ENCODE measurements at places on chromosomes 5 and 9.

DNA sequence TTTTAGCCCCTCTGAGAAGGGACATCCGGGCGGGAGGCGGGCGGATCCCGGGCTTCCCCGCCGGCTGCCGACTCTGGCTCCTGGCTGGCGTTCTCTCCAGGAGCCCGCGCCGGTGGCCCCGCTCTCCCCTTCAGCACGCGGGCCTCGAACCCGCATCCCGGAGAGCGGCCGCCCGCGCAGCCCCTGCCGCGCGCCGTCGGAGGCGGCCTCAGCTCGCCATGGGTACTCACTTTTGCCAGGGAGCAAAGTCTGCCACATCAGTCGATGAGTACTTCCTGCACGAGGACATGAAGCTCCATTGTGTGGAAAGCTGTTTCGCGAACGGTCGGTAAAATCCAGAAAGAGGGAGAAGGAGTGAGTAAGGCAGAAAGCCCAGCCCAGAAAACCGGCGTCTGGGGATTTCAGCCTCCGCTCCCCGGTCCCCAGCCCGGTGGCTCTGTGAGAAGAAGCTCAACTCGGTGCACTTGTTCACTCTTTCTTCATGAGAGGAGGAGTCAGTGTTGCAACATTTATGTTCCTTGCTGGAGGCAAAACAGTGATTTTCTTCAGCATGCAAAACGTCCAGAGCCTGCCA, at the start of gene PRLR:
Gene PRLR, minus strand, starts transcription at position 450 of the 574 bp plus-strand sequence. CDS start 140,867 bp downstream, outside the sequence.
- no peak for DNase-seq

DNA sequence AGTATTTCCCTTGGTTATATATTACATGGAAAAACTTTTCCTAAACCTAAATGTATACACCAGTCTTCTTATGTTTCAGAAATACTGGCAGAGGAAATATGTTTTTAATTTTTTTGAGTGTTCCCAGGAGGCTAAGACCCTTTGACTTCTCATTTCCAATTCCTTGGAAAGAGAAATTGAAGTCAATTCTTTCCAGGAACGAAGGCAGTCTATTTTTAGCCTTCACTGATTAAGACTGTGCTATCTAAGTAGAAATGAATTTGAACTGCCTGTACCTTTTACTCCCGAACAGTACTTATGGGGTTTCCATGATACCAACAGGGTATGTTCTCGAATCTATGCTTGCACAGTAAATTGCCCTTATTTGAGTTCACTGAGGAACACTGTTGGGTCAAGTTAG, 340.3 kb upstream of the CD180 start:
- DNase-seq, result no peak

DNA sequence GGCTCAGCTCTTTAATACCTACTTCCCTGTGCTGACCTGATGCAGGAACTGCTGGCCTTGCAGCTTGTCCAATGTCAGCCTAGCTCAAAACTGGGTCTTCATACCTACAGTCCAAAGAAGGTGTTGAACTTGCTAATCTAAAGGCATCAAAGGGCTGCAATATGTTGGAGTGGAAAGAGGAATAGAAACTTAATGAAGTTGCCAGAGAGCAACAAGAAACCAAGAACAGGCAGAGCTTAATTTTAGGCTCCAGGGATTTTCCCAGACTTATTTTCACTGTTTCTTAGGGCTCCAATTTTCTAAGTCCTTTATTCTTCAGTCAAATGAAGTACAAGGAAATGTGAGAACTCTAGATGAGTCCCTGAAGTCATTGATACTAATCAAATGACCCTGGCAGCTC, 17.6 kb upstream of the ERCC6L2 start:
- DNase-seq, result no peak

DNA sequence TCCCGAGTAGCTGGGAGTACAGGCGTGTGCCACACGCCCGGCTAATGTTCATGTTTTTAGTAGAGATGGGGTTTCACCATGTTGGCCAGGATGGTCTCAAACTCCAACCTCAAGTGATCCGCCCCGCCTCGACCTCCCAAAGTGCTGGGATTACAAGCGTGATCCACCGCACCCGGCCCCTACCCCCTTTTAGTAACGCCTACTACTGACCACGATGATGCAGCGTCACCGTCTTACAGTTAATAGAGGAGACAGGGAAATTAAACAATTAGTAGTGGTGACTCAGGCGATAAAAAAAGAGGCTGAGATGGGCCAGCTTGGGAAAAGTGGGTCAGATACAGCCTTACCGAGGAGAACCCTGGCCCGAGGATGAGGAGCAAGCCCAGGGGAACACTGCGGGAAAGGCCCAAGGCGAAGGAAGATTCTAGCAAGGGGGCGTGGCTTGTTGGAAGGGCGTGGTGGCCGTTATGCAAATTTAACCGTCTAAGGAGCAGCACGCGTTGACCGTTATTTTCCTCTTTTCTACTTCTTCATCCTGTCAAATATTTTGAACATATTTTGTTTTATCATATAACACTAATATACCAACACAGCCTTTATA, 1.6 kb upstream of the SETX start:
- no peak for DNase-seq

- DNase-seq, result no peak
Observed at GRCh38 chr5:163005949-163006348, 431.4 kb upstream of the CCNG1 start.

- DNase-seq, result no peak
Observed at GRCh38 chr9:86488794-86489193, 134.6 kb upstream of the TUT7 start.

- no peak for DNase-seq
Observed at GRCh38 chr9:114404531-114404930, 16.7 kb upstream of the AKNA start.

- no peak for DNase-seq
Observed at GRCh38 chr9:112629671-112630485, 88.0 kb downstream of the INIP start.

- DNase-seq, result no peak
Observed at GRCh38 chr9:100222674-100223073, 123.6 kb downstream of the INVS start.

GRCh38 chr5:113125371-113125770, 148.8 kb downstream of the DCP2 start:
- DNase-seq, result no peak

- DNase-seq, result no peak
Observed at GRCh38 chr9:136857581-136858412, 5.7 kb downstream of the MAMDC4 start.

DNA sequence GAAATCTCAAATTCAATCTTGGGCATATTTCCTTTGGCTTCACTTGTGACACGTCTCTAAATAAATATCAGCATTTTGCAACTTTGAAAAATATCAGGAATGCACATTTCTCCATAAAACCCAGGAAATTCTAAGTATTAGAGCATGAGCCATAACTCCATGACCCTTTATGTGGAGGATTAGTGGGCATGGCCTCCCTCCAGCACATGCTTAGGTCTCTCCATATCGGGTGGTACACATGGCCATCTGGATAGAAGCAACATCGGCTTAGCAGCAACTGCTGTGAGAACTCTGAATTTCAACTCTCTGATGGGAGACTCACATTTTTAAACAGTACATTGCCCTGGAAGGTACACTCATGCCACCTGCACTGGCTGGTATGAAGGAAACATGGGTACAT, 73.7 kb upstream of the EGFLAM start:
- no peak for DNase-seq

- no peak for DNase-seq
Observed at GRCh38 chr9:136100700-136101614, 5.9 kb upstream of the NACC2 start.

- DNase-seq, result no peak
Observed at GRCh38 chr9:89349607-89350006, 31.3 kb downstream of the SECISBP2 start.

- DNase-seq, result no peak
Observed at GRCh38 chr5:1784197-1785050, 15.2 kb downstream of the MRPL36 start.

GRCh38 chr5:14153071-14153864, 10.1 kb downstream of the TRIO start:
- no peak for DNase-seq

DNA sequence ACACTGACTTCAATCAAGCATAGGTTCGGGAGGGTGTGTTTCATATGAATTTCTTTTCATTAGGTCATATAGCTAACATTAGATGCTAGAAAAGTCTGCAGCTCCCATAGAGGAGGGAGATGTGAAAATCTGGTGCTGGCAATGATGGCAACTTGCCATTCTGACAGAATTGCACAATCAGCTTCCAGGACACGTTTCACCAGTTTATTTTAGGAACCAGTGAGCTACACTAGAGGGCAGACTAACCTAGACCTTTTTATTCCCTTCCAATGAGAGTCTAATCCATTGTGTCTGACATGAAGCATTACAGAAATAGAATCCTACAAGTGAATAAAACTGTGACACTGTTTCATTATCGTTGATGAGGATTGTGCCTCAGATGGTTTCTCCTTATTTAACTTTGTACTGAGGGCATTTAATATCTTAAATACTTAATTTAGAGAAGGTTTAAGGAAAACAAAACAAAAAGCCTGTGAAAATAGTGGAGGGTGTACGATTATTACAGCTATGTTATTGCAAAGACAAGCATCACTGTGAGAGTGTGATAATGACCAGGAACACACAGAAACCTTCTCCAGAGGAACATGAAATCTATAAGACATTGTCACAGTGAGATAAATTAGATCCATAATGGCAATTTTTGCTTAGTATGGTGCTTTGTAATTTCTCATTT, 363.3 kb upstream of the RPS23 start:
- DNase-seq, result peak; percentile 22

GRCh38 chr5:56681346-56681745, 134.0 kb upstream of the MAP3K1 start:
- DNase-seq, result no peak

DNA sequence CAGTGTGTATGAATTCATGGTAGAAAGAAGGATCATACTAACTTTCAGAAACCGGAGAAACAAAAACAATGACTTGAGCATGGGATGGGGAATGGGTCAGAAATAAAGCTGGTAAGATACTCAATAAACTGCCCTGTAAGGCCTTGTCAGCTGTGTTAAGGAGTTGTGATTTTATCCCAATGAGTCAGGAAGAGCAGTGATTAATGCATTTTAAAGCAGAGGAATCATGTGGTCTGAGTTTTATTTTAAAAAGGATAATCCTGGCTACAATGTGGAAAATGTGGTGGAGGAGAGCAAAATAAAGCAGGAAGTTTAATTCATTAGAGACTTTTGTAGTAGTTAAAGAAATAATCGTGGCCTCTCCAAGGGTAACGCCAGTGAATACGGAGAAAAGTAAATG, 28.7 kb downstream of the DHX29 start:
- DNase-seq, result no peak

- no peak for DNase-seq
Observed at GRCh38 chr9:37218800-37219425, 98.5 kb downstream of the ZCCHC7 start.

GRCh38 chr9:134350416-134350994, 24.2 kb downstream of the RXRA start:
- DNase-seq, result no peak

DNA sequence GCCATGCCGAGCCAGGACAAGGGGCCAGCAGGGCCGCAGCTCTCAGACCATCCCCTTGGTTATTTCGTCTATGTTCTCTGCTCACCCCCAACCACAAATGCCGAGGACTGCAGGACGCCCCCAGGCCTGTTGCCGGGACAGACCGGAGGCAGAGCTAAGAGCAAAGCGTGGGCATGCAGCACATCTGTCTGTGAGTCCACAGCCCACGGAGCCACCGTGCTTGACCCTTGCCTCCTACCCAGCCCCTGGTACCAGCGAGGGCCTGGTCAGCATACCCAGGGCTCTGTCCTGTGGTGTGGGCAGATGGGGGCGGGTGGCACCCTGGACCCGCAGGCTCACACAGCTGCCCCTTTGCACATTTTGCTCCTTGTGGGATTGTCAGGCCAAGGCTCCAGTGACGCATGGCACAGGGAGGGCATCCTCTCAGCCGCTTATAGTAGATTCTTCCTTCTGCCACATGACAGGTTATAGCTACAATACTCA, 4.7 kb downstream of the BRD3 start:
- DNase-seq, result no peak

DNA sequence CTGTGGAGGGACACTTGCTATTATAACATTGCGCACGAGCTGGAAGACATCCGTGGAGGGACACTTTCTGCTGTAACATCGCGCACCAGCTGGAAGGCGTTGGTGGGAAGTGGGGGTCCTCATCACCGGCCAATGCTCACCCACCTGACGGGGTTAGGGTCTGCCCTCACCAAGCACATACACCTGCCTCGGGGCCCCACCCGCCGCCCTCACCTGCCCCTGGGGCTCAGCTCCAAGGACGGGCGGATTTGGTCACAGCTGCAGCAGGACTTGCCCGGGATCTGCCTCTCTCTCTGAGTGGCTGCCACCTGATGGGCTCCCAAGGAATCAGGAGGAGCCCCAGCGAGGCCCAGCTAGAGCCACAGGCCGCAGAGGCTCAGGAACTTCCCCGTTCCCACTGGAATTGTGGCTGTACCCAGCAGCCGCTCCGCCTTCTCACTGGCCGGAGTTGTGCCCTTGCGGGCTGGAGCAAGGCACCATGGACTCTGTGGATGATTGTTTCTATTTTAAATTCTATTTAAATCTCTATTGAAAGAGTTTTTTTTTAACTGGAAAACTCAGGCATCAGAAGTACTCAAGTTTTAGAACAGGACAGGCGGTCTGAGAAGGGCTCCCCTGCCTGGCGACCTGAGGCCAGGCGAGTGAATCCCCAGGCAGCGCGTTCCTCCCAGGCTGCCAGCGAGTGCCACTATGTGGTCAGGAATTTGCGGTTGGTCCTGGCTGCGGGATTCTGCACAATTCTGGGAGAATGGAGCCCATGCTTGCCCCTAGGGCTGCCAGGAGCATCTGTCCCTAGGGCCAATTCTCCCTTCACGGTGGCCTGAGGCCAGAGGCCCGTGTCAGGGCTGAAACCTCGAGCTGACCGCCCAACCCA, 38.9 kb upstream of the SLC6A3 start:
- no peak for DNase-seq

DNA sequence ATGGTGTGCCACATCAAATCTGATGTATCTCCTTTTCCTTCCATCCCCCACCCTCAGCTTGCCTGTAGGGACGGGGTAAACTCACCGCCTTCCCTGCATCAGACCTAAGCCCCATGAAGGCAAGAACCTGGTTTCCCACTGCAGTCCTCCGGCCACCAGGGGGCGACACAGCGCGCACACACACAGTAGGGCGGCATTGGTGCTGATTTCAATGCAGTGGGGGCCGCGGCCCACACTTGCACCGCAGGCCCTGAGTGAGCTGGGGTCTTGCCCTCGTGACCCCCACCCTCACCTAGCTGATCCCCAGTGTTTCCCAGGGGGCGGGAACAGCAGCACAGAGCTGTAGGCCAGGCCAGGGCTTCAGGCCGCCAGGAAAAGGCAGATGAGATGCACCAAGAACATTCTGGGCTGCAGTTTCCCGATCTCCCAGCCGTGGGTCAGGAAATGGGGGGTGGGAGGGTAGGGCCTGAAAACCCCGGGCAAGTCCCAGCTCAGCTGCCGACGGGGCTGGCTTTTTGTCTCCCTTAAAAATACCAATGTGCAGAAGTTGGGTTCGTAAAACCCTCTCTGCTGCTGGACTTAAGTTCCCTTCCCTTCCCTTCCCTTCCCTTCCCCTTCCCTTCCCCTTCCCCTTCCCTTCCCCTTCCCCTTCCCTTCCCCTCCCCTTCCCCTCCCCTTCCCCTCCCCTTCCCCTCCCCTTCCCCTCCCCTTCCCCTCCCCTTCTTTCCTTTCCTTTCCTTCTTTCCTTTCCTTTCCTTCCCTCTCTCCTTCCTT, 19.5 kb downstream of the FAM163B start:
- DNase-seq, result no peak

All from NCI-H1105 (cell line).